Progenitor cell of endocrine pancreas (in vitro differentiated cells): ENCODE measurements at places on chromosomes 5 and 9. TPM values are rescaled to one million over a fixed set of nuclear protein-coding genes. Genes with fewer than 3 reads are reported as not detected.

GRCh38 chr5:180205916-180206315 is 3.1 kb downstream of the RASGEF1C start:
- H3K36me3 ChIP-seq: no peaks in the 10 kb centered on the region
- H3K4me3 ChIP-seq: no peak overlapping the region
- no peak overlapping the region for H3K27ac ChIP-seq
- peaks cover 1% of the 10 kb centered on the region for H3K4me1 ChIP-seq

GRCh38 chr5:147417135-147417813 is 92.6 kb downstream of the DPYSL3 start:
- peaks cover 20% of the 10 kb centered on the region for H3K36me3 ChIP-seq
- no peak overlapping the region for H3K4me3 ChIP-seq
- DNase-seq: no peak
- no peaks in the 10 kb centered on the region for H3K27me3 ChIP-seq

The CCIN gene
- not detected in 2 replicates for total RNA-seq

DNA sequence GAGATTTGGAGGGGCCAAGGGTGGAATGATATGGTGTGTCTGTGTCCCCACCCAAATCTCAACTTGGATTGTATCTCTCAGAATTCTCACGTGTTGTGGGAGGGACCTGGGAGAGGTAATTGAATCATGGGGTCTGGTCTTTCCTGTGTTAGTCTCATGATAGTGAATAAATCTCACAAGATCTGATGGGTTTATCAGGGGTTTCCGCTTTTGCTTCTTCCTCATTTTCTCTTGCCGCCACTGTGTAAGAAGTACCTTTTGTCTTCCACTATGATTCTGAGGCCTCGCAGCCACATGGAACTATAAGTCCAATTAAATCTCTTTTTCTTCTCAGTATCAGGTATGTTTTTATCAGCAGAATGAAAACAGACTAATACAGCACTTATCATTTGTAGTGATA is 29.5 kb upstream of the SPIN1 start:
- peaks cover 2% of the 10 kb centered on the region for H3K36me3 ChIP-seq
- H3K4me3 ChIP-seq: no peak overlapping the region
- H3K27ac ChIP-seq: no peak overlapping the region
- DNase-seq: no peak
- no peaks in the 10 kb centered on the region for H3K4me1 ChIP-seq
- H3K27me3 ChIP-seq: no peaks in the 10 kb centered on the region

DNA sequence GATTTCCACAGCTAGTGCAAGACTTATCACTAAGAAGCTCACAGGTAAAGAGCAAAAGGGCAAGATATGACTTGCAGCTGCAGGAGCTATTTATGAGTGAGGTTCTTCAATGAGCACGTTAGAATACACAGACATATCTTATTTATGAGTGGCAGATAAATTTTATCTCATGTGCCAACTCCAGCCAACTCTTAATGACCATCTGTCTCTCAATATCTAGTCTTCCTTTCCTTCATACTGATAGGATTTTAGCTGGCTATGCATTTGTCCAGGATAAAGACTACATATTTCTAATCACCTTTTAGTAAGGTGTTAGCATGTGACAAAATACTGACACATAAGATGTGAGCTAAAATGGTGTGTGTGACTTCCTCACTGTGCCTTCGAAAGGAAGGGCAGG is 304.5 kb downstream of the TRPM3 start:
- no peaks in the 10 kb centered on the region for H3K36me3 ChIP-seq
- no peak overlapping the region for H3K4me3 ChIP-seq
- no peaks in the 10 kb centered on the region for H3K27me3 ChIP-seq
- no peak overlapping the region for H3K27ac ChIP-seq

The MYOZ3 gene
- 2.9 and 3.1 TPM in 2 replicates for total RNA-seq

The PCDHA10 gene
- total RNA-seq: 18.3 and 19.2 TPM in 2 replicates

GRCh38 chr9:6641961-6642360 is 3.6 kb downstream of the GLDC start:
- H3K4me1 ChIP-seq: peaks cover 7% of the 10 kb centered on the region
- peaks cover 31% of the 10 kb centered on the region for H3K27me3 ChIP-seq
- no peak for DNase-seq
- no peak overlapping the region for H3K27ac ChIP-seq
- no peak overlapping the region for H3K4me3 ChIP-seq

DNA sequence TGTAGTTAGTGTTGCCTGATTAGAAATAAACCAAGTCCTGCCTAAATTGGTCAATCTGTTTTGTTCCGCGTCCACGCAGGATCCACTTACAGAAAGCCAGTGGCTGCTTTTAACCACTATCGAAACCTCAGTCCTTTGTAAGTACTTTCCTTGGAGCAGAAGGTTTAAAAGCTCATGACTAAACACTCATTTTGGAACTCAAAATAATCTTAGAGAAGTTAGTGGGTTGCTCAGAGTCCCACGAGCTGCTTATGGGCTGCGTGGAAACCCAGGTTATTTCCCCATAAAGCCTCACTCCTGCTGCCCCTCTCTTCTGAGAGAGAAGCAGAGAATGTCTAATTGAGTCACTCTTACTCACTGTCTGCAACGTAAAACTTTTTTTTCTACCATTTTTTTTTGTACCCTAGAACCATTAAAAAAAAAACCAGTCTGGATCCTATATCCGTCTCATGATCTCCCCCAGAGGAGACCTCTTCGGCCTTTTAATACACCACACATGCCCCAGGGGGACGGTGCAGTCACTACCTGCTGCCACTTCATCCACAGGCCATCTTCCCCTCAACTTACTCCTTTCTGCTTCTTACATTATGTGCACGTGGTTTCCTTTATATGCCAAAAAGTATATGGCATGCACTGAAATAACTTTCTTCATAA is 7.6 kb downstream of the BASP1 start:
- H3K27ac ChIP-seq: peak overlapping the region; percentile 53
- H3K27me3 ChIP-seq: no peaks in the 10 kb centered on the region
- H3K36me3 ChIP-seq: peaks cover 5% of the 10 kb centered on the region
- no peak overlapping the region for H3K4me3 ChIP-seq

DNA sequence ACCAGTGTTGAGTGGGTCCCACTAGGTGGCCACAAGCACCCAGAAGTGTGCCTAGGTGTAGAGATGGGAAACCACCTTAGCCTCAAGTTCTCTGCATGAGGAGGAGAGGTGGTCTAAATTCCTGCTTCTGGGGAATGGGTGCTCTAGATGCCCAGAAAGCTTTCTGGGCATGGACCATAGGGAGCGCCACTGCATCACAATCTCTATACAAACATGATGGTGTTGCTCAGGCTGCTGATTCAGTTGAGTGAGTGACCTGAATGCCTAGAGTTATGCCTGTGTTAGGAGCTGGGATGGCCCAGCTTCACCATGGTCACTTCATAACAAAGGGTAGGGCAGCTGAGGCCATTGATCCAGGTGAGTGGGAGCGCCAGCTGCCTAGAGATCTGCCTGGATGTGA is 667.9 kb upstream of the ARRDC3 start:
- peaks cover 1% of the 10 kb centered on the region for H3K4me1 ChIP-seq
- no peak for DNase-seq
- no peak overlapping the region for H3K27ac ChIP-seq
- no peak overlapping the region for H3K4me3 ChIP-seq

The CCDC180 gene
- 12.5 and 12.7 TPM in 2 replicates for total RNA-seq

The GTF2H2 gene
- total RNA-seq: 48.5 and 49.1 TPM in 2 replicates

The IL33 gene
- total RNA-seq: 0.13 TPM in 1 of 2 replicates, not detected in the other

GRCh38 chr5:134403951-134404350 is 7.7 kb downstream of the CDKN2AIPNL start:
- no peak for DNase-seq
- H3K36me3 ChIP-seq: peaks cover 10% of the 10 kb centered on the region
- H3K4me3 ChIP-seq: no peak overlapping the region

The SRA1 gene
- 31.8 and 34.6 TPM in 2 replicates for total RNA-seq

The TMEM8B gene
- 24.1 and 25.4 TPM in 2 replicates for total RNA-seq

- H3K27ac ChIP-seq: no peak overlapping the region
- H3K27me3 ChIP-seq: no peaks in the 10 kb centered on the region
- no peaks in the 10 kb centered on the region for H3K36me3 ChIP-seq
- peaks cover 7% of the 10 kb centered on the region for H3K4me1 ChIP-seq
- no peak overlapping the region for H3K4me3 ChIP-seq
Measured at GRCh38 chr9:24218656-24219055, 327.0 kb downstream of the IZUMO3 start.

- peaks cover 87% of the 10 kb centered on the region for H3K27me3 ChIP-seq
- peak overlapping the region; percentile 19 for H3K27ac ChIP-seq
- no peaks in the 10 kb centered on the region for H3K36me3 ChIP-seq
- no peak for DNase-seq
- peak overlapping the region; percentile 71 for H3K4me3 ChIP-seq
Measured at GRCh38 chr5:43039471-43040286, 440 bp downstream of the ANXA2R start.

The TARS1 gene
- 161 and 168 TPM in 2 replicates for total RNA-seq

- no peak overlapping the region for H3K4me3 ChIP-seq
- no peak for DNase-seq
- no peaks in the 10 kb centered on the region for H3K36me3 ChIP-seq
- peaks cover 11% of the 10 kb centered on the region for H3K27me3 ChIP-seq
- no peaks in the 10 kb centered on the region for H3K4me1 ChIP-seq
Measured at GRCh38 chr9:84655447-84655846, 14.1 kb upstream of the NTRK2 start.

- H3K27me3 ChIP-seq: no peaks in the 10 kb centered on the region
- H3K4me1 ChIP-seq: no peaks in the 10 kb centered on the region
- H3K27ac ChIP-seq: no peak overlapping the region
- no peaks in the 10 kb centered on the region for H3K36me3 ChIP-seq
- DNase-seq: no peak
Measured at GRCh38 chr9:37293664-37294524, 128.6 kb upstream of the GRHPR start.

The GADD45G gene
- total RNA-seq: 1.8 and 1.9 TPM in 2 replicates

GRCh38 chr9:22142671-22143070 is 133.6 kb upstream of the CDKN2B start:
- no peak for DNase-seq
- H3K27me3 ChIP-seq: peaks cover under 1% of the 10 kb centered on the region
- H3K27ac ChIP-seq: no peak overlapping the region
- no peak overlapping the region for H3K4me3 ChIP-seq
- H3K4me1 ChIP-seq: peaks cover 8% of the 10 kb centered on the region

DNA sequence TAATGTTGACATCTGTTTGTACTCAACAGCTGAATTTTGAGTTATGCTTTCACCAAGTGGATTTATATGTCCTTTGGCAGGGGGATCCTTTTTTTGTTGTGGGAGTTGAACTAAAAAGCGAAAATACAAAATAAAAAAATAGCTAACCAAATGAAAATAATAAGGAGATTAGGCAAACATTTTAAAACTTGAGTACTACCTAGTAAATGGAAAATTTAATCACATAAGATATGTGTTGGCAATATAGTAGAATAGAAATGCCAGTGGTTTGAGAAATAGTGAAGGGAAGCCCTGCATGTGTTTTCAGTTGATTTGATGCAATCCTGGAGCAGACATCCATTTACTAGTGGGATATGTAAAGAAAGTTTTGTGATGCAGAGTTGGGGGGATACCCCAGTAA is 98.0 kb downstream of the RASGRF2 start:
- no peaks in the 10 kb centered on the region for H3K27me3 ChIP-seq
- no peak overlapping the region for H3K4me3 ChIP-seq
- H3K4me1 ChIP-seq: no peaks in the 10 kb centered on the region

GRCh38 chr9:119078015-119078414 is 291.2 kb downstream of the BRINP1 start:
- peaks cover 3% of the 10 kb centered on the region for H3K4me1 ChIP-seq
- peak overlapping the region; percentile 27 for H3K27ac ChIP-seq
- DNase-seq: no peak
- H3K36me3 ChIP-seq: no peaks in the 10 kb centered on the region

The MEIKIN gene
- not detected in 2 replicates for total RNA-seq

- peaks cover 7% of the 10 kb centered on the region for H3K4me1 ChIP-seq
- no peak overlapping the region for H3K4me3 ChIP-seq
- H3K27me3 ChIP-seq: peaks cover 71% of the 10 kb centered on the region
Measured at GRCh38 chr5:169805937-169806700, 169.0 kb downstream of the DOCK2 start.

The SLC46A2 gene
- not detected in 2 replicates for total RNA-seq

DNA sequence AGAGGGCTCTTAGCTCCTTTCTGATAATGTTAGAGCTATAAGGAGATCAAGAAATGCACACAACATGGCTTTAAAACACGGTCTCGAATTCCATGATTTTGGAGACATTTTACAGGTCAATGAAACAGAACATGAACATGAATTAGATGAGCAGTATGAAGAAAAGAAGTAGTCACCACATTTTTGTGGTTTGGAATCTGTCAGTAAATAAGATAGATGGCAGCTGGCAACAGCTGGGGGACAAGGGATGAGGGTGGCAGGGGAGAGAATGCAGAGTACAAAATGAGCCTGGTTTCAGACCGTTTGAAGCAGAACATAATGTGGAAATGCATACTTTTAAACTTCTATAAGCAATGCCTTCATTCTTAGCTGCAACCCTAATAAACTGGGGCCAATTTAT is 107.1 kb downstream of the OXCT1 start:
- H3K27ac ChIP-seq: no peak overlapping the region
- DNase-seq: no peak
- no peak overlapping the region for H3K4me3 ChIP-seq
- peaks cover 2% of the 10 kb centered on the region for H3K36me3 ChIP-seq

DNA sequence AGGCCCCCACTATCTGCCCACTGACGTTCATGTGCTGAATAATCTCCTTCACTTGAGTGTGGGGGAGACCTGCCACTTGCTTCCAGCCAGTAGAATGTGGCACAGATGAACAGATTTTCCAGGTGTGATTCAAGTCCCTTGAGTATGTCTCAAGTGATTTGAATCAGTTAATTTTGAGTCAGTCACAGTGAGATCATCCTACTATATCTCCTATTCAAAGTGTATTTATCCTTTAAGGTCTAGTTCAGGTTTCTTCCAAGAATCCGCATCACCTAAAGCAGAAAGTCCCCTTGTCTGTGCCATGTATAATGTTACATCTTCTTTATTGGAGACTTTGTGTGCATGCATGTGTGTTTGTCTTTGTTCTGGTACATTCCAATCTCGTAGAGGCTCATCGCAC is 208.3 kb upstream of the DAB2 start:
- DNase-seq: no peak
- no peak overlapping the region for H3K4me3 ChIP-seq
- H3K27me3 ChIP-seq: no peaks in the 10 kb centered on the region
- peaks cover 23% of the 10 kb centered on the region for H3K4me1 ChIP-seq

GRCh38 chr9:35236692-35237091 is 74.9 kb downstream of the UNC13B start:
- peaks cover 39% of the 10 kb centered on the region for H3K4me1 ChIP-seq
- no peak overlapping the region for H3K4me3 ChIP-seq
- H3K36me3 ChIP-seq: peaks cover 17% of the 10 kb centered on the region
- H3K27ac ChIP-seq: peak overlapping the region; percentile 91
- DNase-seq: no peak

The PCDH12 gene
- not detected in 2 replicates for total RNA-seq

The PLPP7 gene
- 3.6 TPM in 2 replicates for total RNA-seq

DNA sequence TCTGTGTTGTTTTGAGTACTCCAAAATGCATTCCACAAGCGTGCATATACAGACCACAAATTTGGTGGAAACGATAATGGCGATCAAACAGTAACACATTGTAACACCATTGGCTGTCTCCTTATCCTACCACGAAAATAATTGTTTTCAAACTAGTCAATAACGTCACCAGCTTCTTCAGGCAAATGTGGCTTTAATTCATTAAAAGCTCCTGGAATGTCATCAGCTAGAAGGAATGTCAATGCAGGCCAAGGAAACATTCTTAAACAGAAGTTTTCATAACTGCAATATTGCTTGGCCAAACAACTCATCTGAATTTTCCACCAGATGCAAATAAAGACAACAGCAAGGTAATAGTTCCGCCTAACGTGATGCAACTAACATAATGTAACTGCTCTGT is 71.6 kb upstream of the XPA start:
- H3K4me1 ChIP-seq: no peaks in the 10 kb centered on the region
- no peak for DNase-seq
- no peaks in the 10 kb centered on the region for H3K36me3 ChIP-seq
- peaks cover 15% of the 10 kb centered on the region for H3K27me3 ChIP-seq
- H3K4me3 ChIP-seq: no peak overlapping the region

- no peak for DNase-seq
- no peak overlapping the region for H3K27ac ChIP-seq
- H3K4me3 ChIP-seq: no peak overlapping the region
- H3K36me3 ChIP-seq: no peaks in the 10 kb centered on the region
- H3K27me3 ChIP-seq: no peaks in the 10 kb centered on the region
Measured at GRCh38 chr5:110853267-110853666, 114.5 kb downstream of the SLC25A46 start.
